Activated T-helper 1 cell treated with anti-CD3 and anti-CD28 coated beads, Interleukin-2, amount 50 U/mL, for 16 hours (primary cell): ENCODE measurements at places on chromosomes 16 and 17.

DNA sequence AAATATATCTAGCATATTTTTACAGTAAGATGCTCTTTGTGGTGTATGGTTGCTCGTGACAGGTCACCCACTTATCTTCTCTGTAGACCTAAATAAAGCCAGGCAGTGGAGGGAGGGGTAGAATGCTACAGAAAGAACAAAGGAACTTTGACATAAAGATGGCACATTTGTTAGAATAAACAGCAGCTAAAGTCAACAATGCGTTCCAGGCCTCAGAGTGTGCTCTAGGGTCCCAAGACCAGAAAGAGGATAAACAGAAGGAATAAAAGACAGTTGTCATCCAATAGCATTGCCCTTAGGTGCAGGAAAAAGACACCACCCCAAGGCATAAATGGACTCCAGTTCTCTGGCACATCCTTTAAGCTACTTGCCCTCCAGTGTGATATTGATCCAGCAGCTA is 523.0 kb upstream of the CDH11 start:
- no peak for DNase-seq

DNA sequence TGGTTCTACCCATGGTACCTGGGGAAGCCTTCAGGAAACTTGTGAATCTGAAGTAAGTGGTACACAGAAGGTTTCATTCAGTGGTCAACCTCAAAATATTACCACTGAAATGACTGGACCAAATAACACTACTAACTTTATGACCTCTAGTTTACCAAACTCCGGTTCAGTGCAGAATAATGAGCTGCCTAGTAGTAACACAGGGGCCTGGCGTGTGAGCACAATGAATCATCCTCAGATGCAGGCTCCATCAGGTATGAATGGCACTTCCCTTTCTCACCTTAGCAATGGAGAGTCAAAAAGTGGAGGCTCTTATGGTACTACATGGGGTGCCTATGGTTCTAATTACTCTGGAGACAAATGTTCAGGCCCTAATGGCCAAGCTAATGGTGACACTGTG is 55.9 kb upstream of the SLC5A11 start:
- DNase-seq = no peak

DNA sequence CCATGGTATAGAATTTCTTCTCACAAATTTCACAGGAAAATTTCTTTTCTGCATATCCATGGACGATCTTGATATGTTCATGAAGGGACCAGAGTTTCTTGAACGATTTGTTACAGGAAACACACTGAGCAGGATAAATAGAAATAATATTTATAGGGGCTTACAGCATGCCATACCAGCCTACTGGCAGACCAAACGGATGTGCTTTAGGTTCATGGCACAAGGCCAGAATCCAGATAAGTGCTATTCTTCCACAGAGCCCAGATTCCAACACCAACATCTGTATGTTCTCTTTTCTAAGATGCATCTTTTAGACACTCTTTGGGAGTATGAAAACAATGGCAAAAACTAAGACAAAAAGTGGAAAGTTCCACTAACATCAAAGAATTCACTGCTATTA is 49.3 kb downstream of the ZNF652 start:
- no peak for DNase-seq

DNA sequence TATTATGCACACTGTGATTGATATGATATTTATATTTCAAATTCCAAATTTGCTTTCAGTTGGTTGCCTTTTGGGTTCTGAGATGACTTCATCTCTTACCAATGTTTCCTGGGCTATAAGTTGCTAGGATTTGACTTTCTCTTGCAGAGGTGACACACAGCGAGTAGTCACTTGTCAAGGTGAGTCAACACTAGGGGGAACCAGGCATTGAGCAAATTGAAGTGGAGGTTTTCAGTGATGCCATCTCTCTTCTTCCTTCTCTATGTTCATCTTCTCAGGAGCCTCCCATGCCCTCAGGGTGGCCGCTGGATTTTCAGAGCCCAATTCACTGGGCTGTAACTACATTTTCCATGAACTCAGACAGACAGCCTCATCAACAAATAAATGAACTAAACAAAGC is 6.0 kb upstream of the CPD start:
- DNase-seq = no peak
